ENCODE measurements at places on chromosomes 1 and 21.

DNA sequence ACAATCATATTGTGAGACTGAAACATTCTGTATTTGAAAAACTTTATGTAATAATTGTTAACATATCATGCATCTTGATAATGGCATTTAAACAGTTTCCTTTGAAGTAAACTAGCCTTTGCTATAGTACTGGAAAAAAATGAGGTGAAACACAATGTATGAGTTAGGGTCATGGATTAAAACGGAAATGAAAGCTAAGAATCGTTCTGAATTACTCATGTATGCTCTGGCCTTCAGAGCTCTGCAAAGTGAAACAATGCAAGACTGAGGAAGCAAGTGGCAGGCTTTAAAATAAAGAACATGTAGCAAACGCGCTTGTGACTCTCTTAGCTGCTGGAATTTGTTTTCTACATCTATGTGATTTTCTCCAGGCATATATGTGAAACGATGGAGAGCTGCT is 317.1 kb downstream of the DPYD start:
- DNase-seq: no peak

DNA sequence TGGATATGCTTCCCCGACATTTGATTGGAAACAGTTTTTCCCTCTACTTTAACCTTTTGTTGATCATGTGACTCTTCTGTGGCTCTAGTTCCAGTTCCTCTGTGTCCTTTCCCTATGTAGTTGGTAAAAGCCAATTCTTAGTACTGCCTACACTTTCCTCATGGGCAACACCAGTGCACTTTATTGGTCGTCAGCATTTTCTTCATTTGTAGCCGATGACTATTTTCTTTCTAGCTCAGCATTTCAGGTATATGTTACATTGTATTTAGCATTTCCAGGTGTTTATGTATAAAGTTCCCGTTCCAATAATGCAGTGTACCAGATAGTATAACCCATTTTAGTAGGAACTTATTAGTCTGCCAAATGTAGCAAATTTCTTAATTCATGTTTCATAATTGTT is 27.6 kb upstream of the B3GALT2 start:
- no peak for DNase-seq

- DNase-seq: no peak
Measured at GRCh38 chr21:35504951-35505466, 455.9 kb upstream of the RUNX1 start.

- DNase-seq: no peak
Measured at GRCh38 chr1:233245191-233245765, 50.2 kb downstream of the PCNX2 start.

DNA sequence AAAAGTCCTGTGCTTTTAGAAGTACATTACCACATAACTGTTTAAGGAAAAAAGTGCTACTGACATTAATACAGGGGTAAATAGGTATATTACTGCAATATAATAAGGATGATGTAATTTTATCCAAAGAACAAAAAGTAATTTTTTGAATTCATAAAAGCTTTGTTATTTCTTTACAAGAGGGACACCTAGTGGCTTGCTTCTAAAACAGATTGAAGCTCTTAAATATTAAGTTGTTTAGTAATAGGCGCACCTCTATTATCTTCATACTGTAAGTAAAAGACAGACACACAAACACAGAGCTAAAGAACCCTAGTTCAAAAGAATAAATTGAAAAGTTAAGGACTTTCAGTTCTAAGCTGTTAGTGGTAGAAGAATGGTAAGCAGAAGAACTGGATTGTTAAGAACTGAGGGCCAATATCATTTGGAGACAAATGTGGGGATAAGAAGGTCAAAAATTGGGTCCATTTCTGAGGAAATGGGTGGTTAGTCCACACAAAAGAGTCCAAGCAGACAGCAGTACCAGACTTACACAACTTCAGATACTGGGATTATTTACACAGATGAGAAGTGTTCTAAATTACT is 15.4 kb downstream of the ZNHIT6 start:
- no peak for DNase-seq

DNA sequence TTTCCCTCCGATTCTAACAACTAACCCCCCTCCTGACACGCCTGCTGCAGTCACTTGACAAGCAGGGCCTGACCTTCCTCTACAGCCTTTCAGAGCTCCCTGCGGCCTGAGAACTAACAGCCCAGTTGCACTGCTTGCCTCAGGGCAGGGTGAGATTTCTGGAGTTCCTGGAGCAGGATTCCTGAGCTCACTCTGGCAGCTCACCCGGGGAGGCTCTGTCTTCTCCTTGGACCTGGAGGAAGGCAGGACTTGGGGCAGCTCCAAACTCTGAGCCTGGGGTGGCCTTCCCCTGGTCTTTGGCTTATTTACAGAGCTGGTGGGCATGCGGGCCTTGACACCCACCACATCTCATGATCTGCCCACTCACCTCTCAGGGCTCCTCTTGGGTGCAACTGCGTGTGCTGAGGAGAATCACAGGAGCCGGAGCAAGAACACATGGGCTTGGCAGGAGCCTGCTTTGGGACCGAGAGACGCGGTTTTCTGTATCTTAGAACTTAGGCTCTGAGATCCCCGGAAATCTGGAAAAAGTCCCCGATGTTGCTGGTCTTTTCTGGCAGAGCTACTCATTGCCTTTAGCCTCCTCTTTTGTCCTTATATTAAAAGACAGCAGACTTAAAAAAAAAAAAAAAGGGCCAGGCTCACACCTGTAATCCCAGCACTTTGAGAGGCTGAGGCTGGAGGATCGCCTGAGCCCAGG is 13.1 kb upstream of the SLC25A34 start:
- no peak for DNase-seq

- no peak for DNase-seq
Measured at GRCh38 chr1:168734271-168734670, 5.3 kb upstream of the DPT start.

GRCh38 chr1:47417170-47418044 is 1.3 kb downstream of the FOXE3 start:
- DNase-seq: no peak

- DNase-seq: no peak
Measured at GRCh38 chr1:26158908-26159742, at the start of gene FAM110D. FAM110D (plus strand) TSS chr1:26159079; CDS start chr1:26161292, 2,213 bp downstream.

- no peak for DNase-seq
Measured at GRCh38 chr1:156128654-156129597, 14.4 kb downstream of the LMNA start.

- DNase-seq: no peak
Measured at GRCh38 chr1:77064246-77064645, 155.0 kb downstream of the PIGK start.

GRCh38 chr21:38241029-38241740 is 15.6 kb upstream of the KCNJ15 start:
- no peak for DNase-seq

DNA sequence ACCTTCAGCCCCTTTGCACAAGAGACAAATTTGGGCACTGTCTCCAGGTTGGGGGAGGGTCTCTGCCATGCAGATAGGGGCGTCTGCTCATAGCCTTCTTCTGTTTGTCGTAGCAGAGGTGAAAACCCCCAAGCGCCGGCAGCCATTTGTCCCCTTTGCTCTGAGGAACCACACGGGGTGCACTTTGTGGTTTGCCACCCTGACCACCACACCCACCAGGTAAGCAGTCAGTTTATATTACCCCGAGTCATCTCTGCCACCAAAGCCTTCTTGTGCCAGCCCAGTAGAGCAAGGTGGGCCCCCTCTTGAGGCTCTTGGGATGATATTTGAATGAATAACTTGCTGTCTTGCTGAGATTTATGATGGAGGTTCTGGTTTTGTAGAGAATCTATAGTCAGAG is 111.8 kb downstream of the VPS13D start:
- no peak for DNase-seq

- DNase-seq: no peak
Measured at GRCh38 chr1:221011145-221011544, 131.9 kb downstream of the HLX start.

- DNase-seq: no peak
Measured at GRCh38 chr1:114022877-114023276, 43.6 kb downstream of the OLFML3 start.

DNA sequence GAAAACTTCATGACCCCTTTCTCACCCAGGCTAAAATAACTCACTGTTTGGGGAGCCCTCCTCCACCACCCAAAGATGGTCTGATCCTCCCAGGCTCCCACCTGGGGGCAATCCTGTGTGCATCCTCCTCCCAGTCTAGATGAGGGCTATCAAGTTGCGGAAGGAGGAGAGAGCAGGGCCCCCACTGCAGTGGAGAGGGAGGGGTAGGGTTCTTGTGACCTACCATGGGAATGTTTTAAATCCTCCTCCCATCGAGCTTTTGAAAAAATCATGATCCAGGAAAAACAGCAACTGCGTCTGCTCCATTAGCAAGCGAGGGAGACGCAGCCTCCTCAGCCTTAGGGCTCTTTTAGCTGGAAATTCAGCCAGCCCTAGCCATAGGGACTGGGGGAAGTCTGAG is 80.0 kb downstream of the NAV1 start:
- DNase-seq: no peak

GRCh38 chr1:201142849-201143725 is 11.2 kb downstream of the TMEM9 start:
- DNase-seq: no peak

- DNase-seq: no peak
Measured at GRCh38 chr1:79629414-79629813, 622.9 kb upstream of the ADGRL4 start.

DNA sequence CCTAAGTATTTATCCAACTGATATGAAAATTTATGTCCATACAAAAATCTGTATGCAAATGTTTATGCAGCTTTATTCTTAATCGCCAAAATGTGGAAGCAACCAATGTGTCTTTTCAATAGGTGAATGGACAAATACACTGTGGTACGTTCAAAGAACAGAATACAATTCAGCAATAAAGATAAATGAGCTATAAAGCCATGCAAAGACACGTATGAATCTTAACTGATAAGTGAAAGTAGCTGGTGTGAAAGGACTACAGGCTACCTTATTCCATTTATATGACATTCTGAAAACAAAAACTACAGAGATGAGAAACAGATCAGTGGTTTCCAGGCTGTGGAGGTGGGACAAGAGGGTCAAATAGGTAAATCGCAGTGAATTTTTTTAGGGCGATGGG is 419.6 kb upstream of the B3GALT2 start:
- no peak for DNase-seq

DNA sequence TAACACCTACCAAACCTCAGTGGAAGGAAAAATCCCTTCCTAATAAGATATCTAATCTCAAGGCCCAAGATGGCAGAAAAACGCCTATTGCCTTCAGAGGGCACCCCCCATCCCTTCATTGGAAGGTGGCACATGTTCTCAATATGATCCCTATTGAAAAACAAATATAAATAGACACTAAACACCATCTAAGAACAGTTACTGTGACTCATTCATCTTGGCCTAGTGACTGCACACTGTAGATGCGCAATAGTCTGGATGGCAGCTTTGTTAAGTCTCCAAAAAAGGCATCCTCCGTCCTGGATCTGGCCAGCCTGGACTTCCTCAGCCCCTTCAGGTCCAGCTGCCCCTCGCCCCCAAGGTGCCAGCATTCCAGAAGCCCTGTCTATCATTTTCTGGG is 121.9 kb downstream of the CAPN8 start:
- no peak for DNase-seq

DNA sequence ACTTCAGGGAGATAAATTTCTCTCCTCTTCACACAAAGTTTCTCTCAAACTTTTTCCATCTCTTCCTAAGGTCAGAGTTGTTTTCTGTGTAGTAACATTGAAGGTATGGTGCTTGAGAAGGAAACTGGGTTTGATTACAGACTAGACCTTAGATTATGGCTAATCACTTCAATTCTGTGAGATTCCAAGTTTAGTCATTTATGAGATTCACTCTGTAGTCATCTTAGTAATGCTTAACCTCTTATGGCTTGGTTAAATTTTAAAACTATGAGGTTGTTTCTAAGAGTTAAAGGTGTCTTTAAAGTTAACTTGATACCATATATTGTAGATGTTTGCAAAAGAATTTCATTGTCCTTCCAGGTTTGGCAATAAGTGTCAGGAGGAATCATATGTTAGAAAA is 1092.2 kb downstream of the KCNT2 start:
- no peak for DNase-seq

DNA sequence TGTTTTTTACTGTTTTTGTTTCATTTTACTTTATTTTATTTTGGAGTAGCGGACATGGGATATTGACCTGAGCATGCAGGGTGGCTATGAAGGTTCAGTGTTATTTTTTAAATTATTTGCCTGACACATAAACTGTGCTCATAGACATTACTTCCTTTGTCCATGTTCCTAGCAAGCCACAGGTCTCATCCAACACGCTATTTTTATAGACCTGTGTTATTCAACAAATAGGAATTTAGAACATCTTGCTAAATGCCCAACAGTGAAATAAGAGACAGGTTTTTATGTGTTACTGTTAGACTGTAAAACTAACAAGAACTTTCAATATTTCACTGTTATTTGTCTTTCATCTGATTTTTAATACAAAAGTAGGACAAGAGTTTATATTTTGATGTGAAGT is 756.4 kb downstream of the KCNT2 start:
- no peak for DNase-seq

GRCh38 chr1:155167166-155168104 is 5.7 kb downstream of the KRTCAP2 start:
- peak; percentile 75 for DNase-seq

DNA sequence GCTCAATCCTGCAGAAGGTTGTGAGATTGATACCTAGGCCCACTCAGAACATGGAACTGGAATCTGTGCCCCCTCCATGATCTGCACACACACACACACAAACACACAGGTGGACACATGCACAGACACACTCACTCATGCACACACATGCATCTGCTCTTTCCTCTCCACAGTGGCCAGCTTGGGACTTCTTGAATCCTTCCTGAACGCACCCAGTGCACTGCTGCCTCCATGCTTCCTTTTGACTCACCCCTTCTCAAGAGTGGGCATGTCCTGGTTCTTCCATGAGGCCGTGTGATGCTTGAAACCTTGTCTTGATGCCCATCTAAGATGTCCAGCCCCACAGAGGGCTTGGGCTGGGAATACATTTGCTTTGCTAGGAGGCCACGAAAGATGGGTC is 25.4 kb upstream of the TENT5C start:
- DNase-seq: no peak

Measured in effector CD8-positive, alpha-beta T cell (primary cell).